ENCODE measurements at places on chromosomes 13 and 19.

- no peak for DNase-seq
Observed at GRCh38 chr13:106906426-106906996, 338.6 kb upstream of the ARGLU1 start.

GRCh38 chr19:29013325-29013724 is 199.6 kb downstream of the UQCRFS1 start:
- DNase-seq = no peak

DNA sequence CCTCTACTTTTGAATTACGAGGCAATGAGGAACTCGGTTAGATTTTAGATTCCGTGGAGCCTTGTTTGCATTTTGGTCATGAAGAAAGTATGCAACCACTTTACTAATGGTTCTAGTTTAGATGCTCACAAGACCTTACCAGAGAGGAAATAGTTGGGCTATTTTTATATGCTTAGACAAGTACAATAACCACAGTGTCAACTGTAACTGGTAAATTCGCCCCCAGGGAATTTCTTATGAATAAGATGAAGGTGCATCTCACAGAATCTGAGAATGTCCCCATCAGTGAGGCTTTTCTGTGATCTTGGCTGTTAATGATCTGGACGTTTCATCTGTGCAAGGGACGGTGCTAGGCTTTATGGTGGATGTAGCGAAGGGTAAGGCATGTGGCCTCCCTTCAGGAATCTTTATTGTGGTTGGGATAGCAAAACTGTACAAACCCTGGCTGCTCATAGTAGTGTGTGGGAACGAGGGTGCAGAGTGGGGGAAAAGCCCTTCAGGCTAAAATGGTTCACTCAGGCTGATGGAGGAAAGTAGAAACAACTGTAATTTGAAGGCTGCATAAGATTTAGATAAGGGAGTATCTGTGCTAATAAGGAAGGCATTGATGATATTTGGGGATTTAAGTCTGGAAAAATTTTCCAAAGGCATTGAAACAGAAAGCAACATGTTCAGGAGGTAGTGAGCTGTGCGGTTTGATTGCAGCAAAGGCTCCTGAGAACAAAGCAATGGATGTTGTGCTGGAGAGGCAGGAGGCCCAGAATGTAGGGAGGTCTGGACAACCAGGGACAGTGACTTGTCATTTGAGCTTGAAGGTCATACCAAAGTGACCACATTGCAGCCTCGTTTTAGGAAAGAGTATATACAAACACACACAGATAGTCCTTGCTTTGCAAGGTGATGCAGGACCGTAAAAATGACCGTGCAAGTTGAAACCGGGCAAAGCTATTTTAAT is 28.4 kb downstream of the UBAC2 start:
- DNase-seq = no peak

DNA sequence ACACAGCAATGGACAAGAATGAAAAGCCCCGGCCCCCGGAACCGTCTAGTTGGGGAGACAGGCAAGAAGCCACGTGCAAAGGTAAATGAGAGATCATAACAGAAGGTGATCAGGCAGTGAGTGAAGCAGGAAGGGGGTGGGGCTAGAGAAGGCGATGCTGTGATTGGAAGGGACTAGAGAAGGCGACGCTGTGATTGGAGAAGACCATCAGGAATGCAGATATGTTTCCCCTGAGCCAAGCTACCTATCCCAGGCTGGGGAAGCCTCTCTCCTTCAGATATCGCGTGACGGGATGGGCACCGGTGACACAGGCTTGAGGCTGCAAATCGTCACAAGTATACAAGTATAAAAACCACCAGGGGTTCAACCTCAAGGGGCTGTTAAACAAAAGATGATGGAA is 21.8 kb downstream of the DCAF15 start:
- peak; percentile 58 for DNase-seq

DNA sequence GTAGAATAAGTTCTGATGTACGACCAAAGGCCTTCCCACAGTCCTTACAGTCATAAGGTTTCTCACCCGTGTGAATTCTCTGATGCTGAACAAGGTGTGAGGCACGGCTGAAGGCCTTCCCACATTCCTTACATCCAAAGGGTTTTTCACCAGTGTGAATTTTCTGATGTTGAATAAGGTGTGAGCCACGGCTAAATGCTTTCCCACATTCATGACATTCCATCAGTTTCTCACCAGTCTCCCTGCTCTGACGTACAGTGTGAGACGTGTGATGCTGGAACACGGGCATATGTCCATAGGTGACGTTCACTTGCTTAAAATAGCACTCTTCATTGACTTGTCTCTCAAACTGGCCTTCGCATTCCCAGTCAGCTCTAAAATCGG is 31.0 kb upstream of the COX7A1 start:
- DNase-seq = no peak

- peak; percentile 59 for DNase-seq
Observed at GRCh38 chr19:14118165-14119051, 846 bp upstream of the PRKACA start.

DNA sequence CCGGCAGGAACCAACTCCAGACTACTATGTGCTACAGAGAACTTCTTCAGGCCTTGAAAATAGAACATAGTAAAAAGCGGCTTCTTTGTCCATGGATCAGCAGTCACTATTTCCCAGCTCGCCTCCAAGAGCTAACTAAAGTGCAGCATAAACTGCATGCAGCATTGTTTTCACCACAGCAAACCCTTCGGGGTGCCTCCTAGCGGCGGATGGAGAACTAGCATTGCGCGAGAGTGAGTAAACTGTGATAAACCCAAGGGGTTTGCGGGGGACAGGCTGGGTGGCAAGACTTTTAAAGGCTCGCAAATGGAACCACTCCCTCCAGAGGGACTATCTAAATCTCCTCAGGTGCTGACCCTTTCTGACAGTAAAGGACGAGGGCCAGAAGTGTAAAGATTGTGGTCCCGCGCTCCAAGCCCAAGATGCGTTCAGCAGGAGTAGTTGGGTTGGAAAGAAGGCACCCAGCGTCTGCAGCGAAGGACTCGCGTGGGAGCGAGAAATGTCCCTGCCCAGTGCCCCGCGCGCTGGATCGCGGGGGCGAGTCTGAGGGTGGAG is 21.5 kb upstream of the SGCG start:
- no peak for DNase-seq

DNA sequence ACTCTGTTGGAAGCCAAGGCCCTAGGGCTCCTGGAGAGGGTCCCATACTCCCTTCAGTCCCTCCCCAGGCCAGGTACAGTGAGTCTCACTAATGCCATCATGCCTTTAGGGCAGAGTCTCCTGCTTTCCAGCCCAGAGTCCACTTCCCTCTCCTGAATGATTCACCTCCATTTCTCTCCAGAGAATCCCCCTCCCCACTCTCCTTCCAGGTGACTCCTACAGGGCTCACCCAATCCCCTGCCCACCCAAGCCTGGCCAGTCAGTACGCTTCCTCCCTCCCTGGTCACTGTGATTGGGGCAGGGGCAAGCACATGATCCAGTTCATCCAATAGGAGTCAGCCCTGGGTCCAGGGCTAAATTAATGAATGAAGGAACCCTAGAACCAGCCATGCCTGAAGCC is 35.0 kb upstream of the PNMA8B start:
- DNase-seq = no peak

DNA sequence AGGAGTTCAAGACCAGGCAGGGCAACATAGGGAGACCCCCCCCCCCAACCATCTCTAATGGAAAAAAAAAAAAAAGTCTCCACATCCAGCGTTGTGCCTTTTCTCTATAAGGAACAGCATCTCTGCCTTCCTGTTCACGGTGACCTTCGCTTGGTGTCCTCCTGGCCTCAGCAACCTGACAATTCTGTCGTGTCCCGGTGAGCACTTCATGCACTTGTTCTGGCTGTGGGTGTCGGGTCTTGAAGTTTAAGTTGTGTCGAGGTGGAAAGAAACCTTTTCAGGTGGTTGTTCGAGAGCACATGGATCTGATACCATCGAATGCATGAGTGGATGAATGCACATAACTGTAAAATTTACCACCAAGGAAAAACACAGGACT is 594 bp downstream of the ZNF559 start:
- no peak for DNase-seq

DNA sequence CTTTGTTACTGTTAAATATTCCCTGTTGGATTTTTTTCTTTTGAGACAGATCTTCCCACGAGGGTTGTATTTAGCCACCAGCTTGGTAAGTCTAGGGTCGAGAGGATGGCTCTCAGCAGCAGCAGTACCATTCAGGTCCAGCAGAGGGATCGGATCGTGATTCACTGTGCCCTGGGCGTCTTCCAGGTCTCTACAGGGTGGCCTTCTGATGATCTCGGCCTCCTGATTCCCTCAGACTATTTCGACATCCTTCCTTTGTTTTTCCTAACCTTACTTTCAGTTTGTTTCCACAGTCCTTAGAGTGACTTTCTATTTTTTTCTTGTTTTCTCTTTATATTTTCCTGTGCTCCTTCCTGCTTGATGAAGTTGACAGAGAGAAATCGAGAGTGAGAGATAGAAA is 1436.9 kb downstream of the UQCRFS1 start:
- no peak for DNase-seq

GRCh38 chr19:12884926-12885748 is 1.9 kb downstream of the KLF1 start:
- peak; percentile 75 for DNase-seq

- DNase-seq = no peak
Observed at GRCh38 chr13:76913898-76914297, 27.7 kb upstream of the KCTD12 start.

Data from stimulated activated naive CD4-positive, alpha-beta T cell (primary cell).